Activated CD8-positive, alpha-beta T cell treated with anti-CD3 and anti-CD28 coated beads, Interleukin-2, amount 10 ng/mL, durations not matched to agents 7 days and 5 days (primary cell): ENCODE measurements at places on chromosomes 3 and 15. TPM values are rescaled to one million over a fixed set of nuclear protein-coding genes. Genes with fewer than 3 reads are reported as not detected.

The CAND2 gene
- 0.31 TPM for total RNA-seq

GRCh38 chr3:56862352-56863062 is 60.8 kb upstream of the ARHGEF3 start:
- no peak overlapping the region for H3K4me3 ChIP-seq
- no peaks in the 10 kb centered on the region for H3K27me3 ChIP-seq
- peak overlapping the region; percentile 17 for H3K27ac ChIP-seq
- no peak for DNase-seq
- H3K36me3 ChIP-seq = peaks cover 11% of the 10 kb centered on the region
- peaks cover 55% of the 10 kb centered on the region for H3K4me1 ChIP-seq

The SUCNR1 gene
- total RNA-seq = not detected

DNA sequence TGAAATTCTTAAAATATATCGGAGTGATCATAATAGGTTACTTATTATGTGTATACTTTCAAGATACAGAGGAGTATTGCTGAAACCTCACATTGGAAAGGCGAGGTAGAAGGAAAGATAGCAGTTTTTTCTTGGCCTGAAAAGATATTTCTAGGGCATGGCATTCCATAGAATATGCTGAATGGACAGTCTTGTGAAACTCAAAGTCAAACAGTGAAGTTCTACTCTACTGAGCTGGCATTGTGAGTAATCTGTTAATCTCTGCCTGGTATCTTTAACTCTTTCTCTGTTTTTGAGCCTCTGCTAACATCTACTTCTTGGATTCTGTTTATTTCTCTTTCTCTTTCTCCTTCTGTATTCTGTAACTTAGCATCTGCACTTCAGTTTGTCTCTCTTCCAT is 176.3 kb upstream of the ZBTB20 start:
- no peaks in the 10 kb centered on the region for H3K4me1 ChIP-seq
- no peaks in the 10 kb centered on the region for H3K36me3 ChIP-seq
- H3K27me3 ChIP-seq = no peaks in the 10 kb centered on the region
- no peak for DNase-seq
- H3K27ac ChIP-seq = no peak overlapping the region

The KBTBD13 gene
- not detected for total RNA-seq

The SYNPR gene
- not detected for total RNA-seq
